Caco-2 (cell line): ENCODE measurements at places on chromosomes 5 and 9.

- DNase-seq = no peak
Observed at GRCh38 chr9:136621734-136622093, 41.0 kb upstream of the EGFL7 start.

- DNase-seq = peak; percentile 85
Observed at GRCh38 chr5:139651043-139651834, 3.1 kb downstream of the CXXC5 start.

DNA sequence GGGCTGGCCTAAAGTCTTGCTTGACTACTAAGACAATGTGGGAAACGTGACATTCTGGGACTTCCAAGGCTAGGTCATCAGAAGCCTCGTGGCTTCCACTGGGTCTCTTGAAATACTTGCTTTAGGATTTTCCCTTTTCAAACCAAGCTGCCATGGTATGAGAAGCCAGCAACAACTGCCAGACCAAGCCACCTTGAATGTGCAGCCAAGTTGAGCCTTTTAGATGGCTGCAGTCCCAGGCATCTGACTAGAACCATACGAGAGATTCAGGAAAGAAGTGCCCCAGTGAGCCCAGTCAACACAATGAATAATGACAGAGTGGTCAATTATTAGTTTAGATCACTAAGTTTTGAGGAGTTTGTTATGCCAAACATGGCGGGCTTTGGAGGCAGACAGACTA is 143.3 kb downstream of the SLF1 start:
- no peak for DNase-seq

DNA sequence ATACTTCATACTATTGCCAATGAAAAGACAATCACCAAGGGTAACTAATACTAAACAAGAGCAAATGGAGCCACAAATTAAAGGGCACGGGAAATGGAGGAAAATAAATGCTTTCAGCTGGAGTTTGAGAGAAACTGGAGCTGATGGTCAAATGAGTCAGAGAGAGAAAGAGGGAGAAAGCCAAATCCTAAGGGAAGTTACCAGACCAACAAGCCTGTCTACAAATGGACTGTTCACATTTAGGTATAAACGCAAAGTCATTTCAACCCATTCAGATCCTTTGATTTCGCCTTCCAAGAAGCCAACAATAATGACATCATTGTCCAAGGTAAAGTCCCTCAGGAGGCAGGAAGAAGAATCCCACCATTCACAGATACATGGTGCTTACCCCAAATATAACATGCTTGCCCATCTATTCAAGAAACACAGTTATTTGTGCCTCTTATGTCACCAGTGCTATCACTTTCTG is 351.8 kb downstream of the RAB3C start:
- DNase-seq = no peak

DNA sequence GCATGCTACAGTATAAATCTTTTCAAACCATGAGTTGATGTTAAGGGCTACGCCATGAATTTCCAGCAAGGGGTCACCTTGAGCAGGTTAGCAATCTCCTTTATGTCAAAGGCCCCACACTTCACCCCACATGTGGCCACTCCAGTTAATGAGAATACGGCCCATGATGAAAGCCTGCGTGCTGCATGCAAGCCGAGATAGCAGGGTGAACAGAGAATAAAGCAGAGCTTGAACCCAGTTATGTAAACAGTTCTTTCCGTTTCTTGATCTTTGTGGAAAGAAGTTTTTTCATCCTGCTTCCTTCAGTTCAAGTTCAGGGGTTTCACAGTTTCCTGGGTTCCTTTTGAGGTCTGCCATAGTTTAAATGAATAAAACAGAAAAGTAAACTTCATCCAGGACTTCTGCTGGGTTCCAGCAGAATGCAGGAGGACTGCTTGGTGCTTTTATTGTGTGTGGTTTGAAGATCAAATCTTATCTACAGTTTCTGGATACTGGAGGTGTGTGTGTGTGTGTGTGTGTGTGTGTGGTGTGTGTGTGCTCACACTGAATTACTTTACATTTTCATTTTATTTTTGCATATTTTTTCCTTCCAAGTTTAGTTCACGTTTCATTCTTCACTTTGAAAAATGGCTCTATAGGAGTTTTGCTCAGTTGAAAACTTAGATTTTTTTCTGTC is 87.1 kb downstream of the HMHB1 start:
- no peak for DNase-seq

- no peak for DNase-seq
Observed at GRCh38 chr9:88777498-88778312, 213.6 kb upstream of the S1PR3 start.

- DNase-seq = peak; percentile 53
Observed at GRCh38 chr5:124706729-124707361, 39.6 kb downstream of the ZNF608 start.

- no peak for DNase-seq
Observed at GRCh38 chr9:21852754-21853153, 50.3 kb downstream of the MTAP start.

- DNase-seq = no peak
Observed at GRCh38 chr5:127400539-127400938, 109.9 kb downstream of the MEGF10 start.

DNA sequence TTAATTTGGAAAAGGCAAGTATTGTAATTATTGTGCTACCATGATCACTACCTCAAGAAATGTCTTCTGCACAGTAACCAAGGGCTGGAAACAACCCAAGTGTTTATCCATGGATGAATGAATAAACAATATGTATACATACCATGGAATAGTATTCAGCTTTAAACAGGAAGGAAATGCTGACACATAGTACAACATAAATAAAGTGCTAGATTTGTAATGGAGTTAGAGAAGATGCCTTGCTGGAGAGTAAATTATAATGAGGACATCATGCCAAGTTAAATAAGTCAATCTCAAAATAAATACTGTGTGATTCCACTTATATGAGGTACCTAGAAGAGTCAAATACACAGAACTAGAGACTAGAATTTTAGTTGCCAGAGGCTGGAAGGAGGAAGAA is 160.0 kb downstream of the CCDC192 start:
- no peak for DNase-seq

- DNase-seq = no peak
Observed at GRCh38 chr9:20658677-20659473, 25.2 kb upstream of the FOCAD start.

DNA sequence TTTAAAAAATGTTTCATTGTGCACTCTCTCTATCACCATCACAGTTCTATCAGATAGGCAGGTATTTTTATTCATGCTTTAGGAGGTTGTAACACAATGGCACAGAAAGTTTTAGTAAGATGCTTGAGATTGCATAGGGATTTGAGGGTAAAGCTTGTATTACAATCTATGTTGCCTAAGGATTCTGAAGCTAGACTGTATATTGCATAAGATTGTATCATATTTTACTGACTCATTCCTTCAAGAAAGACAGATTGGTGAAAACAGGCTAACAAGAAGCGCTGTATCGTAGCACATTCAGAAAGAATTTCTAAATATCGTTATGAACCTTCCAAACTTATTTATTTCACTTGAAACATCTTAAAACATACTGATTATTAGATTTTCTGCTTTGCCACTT is 577.7 kb downstream of the EBF1 start:
- DNase-seq = no peak

DNA sequence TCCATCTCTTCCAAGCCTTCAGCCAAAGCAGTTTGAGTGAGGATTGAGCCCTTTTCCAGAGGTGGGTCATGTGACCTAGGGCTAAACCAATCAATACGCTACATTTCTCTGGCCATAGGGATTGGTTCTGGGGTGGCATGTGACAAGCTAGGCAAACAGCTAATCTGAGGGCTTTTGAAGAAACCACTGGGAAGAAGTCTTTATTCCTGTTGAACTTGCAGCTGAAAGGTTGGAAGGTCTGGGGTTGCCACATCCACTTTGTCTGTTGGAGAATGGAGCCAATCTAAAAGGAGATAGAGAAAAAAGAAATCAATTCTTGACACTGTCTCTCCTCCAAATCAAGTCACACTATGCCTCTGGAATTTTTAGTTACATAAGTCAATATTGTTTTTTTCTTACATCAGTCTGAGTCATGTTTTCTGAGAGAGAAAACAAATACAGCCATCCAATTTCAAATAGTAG is 637.8 kb upstream of the WWC1 start:
- peak; percentile 8 for DNase-seq

DNA sequence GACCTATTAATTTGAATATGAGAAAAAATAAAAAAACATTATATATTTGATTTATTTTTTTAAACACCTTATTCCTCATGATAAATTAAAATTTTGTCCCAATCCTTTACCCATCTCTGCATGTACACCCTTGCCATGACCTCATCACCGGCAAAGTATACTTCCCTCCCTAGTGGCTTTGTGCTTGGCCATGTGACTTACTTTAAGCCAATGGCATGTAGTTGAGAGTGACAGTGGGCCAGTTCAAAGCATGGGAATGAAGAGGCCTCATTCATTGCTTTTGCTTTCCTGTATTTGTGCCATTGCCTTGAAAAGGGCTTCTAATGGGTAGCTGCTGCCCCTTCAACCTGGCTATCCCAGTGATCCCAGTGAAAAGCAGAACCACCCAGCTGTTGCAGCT is 31.2 kb downstream of the C9 start:
- no peak for DNase-seq

- DNase-seq = no peak
Observed at GRCh38 chr5:86968301-86968753, 299.4 kb upstream of the RASA1 start.

GRCh38 chr5:141484641-141485311 is at the start of gene PCDHGC4:
TSS of gene PCDHGC4 (plus strand) at chr5:141485030. CDS start at chr5:141485174, 144 bp downstream.
- DNase-seq = no peak

- no peak for DNase-seq
Observed at GRCh38 chr5:180423133-180423532, 70.0 kb upstream of the GFPT2 start.

- DNase-seq = no peak
Observed at GRCh38 chr5:43941806-43942205, 338.8 kb downstream of the NNT start.

GRCh38 chr9:87863882-87864465 is 18.7 kb upstream of the SPATA31E1 start:
- DNase-seq = no peak

GRCh38 chr9:126000731-126001580 is 253.8 kb downstream of the PBX3 start:
- DNase-seq = peak; percentile 22

- DNase-seq = no peak
Observed at GRCh38 chr9:90074316-90074962, 469.6 kb downstream of the GADD45G start.

DNA sequence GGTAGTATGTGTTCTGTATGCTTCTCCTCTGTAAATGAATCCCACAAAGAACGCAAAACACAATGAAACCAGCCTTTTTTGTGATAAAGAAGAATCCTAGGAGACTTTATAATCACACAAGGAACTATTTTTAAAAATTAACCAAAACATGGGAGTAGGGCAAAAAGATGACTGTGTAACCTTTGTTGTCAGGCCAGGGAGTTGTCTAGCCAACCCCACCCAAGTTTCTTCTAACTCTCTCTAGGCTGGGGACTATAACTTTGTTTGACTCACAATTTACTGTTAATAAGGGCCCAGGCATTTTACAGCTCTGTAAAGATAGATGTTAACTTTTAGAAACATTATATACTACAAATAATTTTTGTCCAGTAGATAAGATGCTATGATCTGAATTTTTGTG is 176.1 kb downstream of the ADAMTS12 start:
- DNase-seq = no peak

DNA sequence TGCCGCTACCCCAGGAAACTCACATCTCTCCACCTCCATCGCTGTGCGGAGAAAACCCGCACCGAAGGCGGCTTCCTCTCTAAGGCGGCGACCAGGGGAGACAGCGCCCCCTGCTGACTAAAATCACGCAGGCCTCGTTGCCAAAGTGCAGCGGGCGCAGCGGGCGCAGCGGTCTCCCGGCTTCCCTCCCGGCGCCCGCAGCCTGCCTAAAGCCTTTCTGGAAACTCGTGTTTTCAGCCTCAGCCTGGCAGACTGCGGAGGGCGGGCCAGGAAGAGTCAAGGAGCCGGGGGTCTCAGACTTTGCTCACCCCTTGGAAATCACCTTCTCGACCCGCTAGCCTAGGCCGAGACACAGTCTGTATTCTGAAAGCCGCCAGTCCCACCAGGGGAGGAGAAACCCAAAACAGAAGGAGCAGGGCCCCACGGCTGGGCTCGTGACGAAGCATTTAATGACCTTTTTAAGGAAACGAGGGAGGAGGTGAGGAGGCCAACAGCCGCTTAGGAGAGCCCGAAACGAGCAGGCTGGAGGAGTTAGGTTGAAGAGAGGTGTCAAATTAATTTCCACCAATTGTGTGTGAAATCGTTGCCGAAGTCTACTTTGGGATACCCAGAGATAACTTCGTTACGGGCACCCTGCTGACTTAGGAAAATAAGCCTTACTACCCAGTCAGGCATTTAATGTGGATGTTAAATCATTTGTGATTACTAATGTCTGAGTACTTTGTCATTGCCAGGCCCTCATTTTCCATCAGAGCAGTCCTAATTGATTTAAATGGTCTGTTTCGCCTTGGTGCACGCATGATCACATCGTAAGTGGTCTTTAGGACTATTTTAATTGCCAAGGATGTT is 7.3 kb upstream of the FOXB2 start:
- no peak for DNase-seq

- no peak for DNase-seq
Observed at GRCh38 chr5:37619353-37619752, 220.5 kb downstream of the GDNF start.

DNA sequence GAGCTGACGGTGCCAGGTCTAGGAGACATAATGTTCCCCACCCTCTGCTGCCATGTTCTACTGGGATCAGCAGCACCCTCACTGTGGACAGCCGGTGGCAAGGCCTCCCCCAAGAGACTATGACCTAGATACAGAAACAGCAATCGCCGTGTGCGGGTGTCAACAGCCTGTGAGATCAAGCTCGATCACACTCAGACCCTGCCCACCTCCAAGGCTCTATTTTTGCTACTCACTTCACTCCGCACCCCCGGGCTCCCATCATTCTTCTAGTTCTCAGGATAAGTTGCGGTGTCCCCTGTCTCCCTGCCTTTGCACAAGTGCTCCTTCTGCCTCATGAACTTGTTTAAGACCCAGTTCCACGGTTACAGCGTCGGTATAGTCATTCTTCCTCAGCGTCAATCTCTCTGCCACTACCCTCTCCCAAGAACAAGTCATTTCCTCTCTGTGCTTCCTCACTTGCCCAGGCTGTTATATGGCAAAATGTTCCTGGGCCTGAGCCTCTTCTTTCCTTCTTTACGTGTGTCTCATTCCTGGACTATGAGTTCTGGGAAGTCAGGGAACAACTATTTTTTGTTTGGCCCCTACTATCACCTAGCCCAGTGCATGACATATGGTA is 5.4 kb upstream of the DOCK8 start:
- no peak for DNase-seq

GRCh38 chr9:19380826-19381075 is 715 bp upstream of the RPS6 start:
- DNase-seq = no peak

GRCh38 chr5:112682621-112683061 is 55.0 kb upstream of the APC start:
- DNase-seq = no peak

GRCh38 chr5:135062216-135063055 is 28.4 kb upstream of the PITX1 start:
- no peak for DNase-seq

GRCh38 chr9:69822116-69822750 is 1.6 kb downstream of the CFAP95 start:
- DNase-seq = no peak
